Mucosa of gallbladder (tissue), 1 donor: ENCODE measurements at places on chromosomes 16 and 17. TPM values are rescaled to one million over a fixed set of nuclear protein-coding genes. Genes with fewer than 3 reads are reported as not detected.

- no peak for DNase-seq
These were observed 55.5 kb upstream of the IRX3 start for GRCh38 chr16:54341892-54342776.

TEX19 gene
- total RNA-seq = not detected

DNA sequence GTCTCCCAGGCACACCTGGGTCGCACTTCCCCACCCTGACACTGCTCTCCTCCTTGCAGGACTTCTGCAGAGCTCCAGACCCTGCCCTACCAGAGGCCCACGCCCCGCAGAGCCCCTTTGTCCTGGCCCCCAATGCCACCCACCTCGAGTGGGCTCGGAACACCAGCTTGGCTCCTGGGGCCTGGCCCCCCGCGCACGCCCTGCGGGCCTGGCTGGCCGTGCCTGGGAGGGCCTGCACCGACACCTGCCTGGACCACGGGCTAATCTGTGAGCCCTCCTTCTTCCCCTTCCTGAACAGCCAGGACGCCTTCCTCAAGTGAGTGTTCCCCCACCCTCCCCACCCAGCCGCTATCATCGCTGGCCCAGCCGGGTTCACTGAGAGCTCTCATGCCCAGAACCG, 79.6 kb downstream of the MGAT5B start:
- no peak for DNase-seq

DNA sequence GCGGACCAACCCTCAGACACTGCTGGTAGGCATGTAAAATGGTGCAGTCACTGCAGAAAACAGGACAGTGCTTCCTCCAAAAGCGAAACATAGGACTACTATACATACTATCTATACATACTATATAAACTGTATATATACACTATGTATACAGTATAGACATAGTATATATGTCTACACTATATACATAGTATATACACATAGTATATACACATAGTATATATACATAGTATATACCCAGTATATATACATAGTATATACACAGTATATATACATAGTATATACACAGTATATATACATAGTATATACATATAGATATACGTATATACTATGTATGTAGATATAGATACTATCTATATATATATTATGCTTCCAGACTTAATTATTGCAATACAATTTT, 6.4 kb upstream of the USP36 start:
- no peak for DNase-seq

DNA sequence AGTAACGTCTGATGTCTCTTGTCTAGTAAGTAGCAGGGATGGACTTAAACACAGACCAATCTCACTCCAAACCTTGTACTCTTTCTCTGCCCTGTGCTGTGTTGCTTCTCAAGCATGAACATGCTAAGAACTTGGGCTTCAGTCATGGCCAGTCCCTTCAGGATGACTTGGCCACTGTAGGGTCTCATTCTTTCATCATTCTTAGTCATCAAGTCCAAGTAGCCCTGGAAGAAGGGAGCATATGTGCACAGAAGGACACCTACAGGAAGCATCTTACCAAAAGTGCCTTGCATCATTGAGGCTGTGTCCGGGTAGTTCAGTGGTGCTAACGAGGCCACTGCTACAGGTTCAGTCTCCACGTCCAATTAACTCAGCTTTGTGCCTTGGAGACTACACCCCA, 80.7 kb downstream of the CDK5R1 start:
- no peak for DNase-seq

PLD6 gene
- 6.4 TPM for total RNA-seq
